GM10248 (cell line): ENCODE measurements at places on chromosomes 12 and 14.

GRCh38 chr14:26255213-26255612, 342.6 kb downstream of the NOVA1 start:
- DNase-seq = no peak

- no peak for DNase-seq
Measured at GRCh38 chr12:26341491-26341890, 146.1 kb downstream of the SSPN start.

DNA sequence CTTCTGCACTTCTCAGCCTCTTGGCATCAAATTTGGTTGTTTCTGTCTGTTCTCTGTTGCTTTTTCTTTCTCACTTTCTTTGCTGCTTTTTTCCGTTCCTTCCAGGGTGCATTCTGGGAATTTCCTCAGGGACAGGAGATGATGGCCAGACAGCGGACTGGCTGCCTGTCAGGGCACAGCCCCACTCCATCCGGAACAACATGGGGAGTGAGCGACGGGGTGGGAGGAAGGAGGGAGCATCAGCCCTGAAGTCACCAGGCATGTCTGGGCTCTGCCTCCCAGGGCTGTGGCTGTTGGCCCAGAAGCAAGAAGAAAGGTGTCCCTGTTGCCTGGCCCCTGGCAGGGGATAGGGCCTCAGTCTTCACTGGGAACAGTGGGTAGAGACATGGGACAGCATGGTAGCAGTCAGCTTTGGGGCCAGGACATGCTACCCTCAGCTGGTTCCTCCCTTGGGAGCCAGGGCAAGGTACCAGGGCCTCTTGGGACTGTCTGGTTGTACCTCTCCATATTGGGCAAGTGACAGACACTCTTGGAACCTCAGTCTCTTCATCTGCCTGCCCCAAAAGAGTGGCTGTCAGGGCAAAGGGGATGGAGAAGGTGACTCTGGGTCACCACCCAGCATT, 8.6 kb downstream of the PGF start:
- DNase-seq = no peak

DNA sequence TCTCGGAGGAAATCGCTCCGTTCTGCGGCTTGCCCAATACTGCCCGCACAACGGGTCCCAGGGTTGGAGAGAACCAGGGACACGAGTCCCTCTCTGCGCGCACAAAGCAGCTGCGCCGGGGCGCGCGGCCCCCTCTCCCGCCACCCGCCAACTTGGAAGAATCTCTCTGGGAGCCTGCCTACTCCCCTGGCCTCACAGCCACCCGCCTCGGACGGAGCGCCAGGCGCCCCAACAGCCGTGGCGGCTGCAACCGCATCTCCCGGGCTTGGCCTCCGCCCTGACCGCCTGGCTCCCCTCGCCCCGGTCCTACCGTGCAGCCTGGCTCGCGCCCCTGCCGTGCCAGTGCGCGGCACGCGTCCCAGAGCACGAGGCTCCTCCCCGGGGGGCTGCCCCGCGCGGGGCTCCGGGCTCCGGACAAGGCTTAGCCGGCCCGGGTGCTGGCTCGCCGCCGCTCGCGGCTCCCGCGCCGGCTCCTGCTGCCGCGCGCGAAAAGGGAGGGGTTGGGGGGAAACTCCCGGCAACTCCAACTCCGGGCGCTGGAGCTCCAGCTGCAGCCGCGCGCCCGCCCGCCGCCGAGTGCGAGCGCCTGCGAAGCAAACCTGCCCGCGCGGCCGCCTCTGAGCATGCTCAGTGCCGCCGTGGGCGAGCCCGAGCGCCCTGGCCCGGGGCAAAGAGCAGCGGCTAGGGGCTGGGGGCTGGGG, at the start of gene STXBP6:
Gene STXBP6, minus strand, starts transcription at position 580 of the 701 bp plus-strand sequence. CDS start 75,329 bp downstream, outside the sequence.
- DNase-seq = peak; percentile 34

DNA sequence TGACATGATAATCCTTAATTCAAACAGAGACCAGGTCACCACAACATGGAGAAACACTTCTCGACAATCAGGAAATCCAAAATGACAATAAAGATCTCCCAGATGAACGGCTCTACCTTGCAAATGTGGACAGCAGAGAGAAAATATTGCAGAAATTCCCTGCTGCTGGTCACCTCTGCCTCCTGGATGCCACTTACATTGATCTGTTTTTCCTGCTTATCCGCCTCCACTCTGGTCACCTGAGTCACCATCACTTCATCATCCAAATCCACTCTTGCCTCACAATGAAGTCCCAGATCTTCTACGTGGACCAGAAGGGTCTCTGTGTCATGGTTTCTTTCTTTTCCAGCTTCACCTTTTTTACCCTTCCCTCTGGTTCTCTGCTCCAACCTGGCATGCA, 21.1 kb downstream of the TTC9 start:
- no peak for DNase-seq

- no peak for DNase-seq
Measured at GRCh38 chr12:39626033-39626814, 6.6 kb upstream of the ABCD2 start.

GRCh38 chr12:39464976-39465695, 22.2 kb upstream of the KIF21A start:
- no peak for DNase-seq

DNA sequence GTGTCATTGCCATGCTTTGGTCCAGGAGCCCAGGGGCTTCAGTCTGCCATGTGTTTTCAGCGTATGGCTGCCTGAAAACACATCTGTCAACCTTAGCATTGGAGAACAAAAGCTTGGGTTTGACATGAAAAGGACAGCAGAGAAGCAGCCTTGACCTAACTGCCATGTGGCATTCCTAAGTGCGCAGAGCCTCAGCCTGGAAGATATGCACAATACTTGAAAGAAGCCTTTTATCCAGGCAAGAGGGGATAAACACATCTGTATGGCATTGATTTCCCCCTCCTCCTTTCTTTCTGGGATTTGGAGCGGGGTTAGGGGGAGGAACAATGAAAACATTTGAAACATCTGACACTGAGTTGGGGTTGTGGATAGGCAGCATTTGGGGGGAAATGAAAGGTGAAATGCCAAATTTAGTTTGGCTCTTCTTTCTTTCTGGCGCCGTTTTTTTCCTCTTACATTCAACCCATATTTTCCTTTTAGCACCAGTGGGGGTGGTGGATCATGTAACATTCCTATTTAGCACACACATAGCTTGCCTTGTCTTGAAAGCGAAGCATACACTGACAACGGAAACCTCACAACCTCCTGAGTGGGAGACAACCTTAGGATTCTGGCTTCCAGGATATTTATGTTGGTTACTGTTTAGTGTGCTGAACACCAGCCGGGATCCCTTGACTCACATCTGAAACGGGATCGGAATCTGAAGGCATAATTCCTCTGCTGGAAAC, 177.0 kb downstream of the C12orf75 start:
- no peak for DNase-seq

- no peak for DNase-seq
Measured at GRCh38 chr12:11500861-11501230, 105.5 kb upstream of the PRB2 start.

- no peak for DNase-seq
Measured at GRCh38 chr12:112964067-112964670, 14.2 kb upstream of the OAS2 start.

DNA sequence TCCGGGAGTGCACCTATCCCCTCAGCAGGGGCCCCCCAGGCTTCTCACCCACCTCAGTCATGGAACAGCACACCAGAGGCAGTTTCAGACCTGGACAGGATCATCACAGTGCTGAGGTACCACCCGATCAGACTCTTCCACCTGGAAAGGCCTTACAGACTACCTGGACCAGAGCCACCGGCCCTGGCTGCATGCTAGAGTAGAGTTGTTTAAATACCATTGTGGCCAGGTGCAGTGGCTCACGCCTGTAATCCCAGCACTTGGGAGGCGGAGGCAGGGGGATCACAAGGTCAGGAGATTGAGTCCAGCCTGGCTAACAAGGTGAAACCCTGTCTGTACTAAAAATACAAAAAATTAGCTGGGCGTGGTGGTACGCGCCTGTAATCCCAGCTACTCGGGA, 61.5 kb downstream of the TSPAN11 start:
- DNase-seq = no peak

- DNase-seq = no peak
Measured at GRCh38 chr12:51071663-51072062, 11.7 kb downstream of the CSRNP2 start.

GRCh38 chr14:36439766-36440165, 80.3 kb downstream of the NKX2-1 start:
- no peak for DNase-seq

DNA sequence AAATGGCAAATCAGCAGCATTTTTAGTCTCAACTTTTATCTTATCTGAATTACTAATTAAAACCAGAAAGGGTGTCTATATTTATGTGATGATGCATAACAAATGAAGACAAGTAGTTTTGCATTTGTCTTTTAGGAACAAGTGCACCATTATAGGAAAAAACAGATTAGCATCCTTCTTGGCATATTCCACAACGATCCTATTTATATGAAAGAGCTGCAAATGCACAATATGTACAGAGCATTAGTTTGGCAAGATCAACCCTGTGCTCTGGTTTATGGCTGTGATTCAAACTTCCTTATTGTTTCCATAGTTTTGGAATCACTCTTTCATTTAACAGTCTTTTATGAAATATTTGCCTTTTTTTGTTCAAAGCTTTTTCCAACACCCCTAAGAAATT, 486.8 kb downstream of the KCNH5 start:
- DNase-seq = no peak

GRCh38 chr14:24995016-24995415, 54.9 kb downstream of the STXBP6 start:
- DNase-seq = no peak

DNA sequence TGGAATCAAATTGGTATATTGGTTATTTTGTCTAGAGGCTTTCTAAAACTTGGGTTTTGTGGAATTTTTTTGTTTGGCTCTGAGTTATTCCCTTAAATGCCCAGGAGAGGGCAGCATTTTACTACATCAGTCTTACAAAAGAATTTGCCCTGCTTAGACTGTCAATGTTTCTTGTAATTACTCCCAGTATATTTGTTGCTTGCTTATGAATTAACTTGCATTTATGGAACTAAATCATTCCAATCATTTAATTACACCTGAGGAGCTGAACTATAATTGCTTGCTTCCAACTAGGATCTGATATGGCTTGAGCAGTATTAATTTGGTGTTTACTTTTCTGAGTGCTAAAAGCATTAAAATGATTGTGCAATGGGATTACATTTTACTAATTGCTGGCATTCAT, 48.7 kb downstream of the MIPOL1 start:
- peak; percentile 19 for DNase-seq

DNA sequence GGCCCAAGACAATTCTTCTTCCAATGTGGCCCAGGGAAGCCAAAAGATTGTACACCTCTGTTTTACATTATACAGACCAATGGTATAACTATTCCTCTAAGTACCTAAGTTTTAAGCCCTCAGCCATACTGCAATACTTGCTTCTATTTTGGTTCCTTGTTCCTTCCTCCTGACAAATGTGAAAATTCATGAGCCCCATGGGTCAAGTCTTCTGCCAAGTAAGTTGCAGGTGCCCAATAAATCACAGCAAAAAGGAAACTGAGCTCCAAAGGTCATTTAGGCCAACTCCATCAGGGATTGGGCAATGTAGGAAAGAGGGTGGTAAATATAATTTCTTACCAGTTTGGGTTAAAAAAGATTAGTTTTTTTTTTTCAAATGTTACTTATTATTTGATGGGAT, 57.7 kb upstream of the NPFF start:
- no peak for DNase-seq
